NCI-H82 (cell line): ENCODE measurements at places on chromosomes 5 and 9.

DNA sequence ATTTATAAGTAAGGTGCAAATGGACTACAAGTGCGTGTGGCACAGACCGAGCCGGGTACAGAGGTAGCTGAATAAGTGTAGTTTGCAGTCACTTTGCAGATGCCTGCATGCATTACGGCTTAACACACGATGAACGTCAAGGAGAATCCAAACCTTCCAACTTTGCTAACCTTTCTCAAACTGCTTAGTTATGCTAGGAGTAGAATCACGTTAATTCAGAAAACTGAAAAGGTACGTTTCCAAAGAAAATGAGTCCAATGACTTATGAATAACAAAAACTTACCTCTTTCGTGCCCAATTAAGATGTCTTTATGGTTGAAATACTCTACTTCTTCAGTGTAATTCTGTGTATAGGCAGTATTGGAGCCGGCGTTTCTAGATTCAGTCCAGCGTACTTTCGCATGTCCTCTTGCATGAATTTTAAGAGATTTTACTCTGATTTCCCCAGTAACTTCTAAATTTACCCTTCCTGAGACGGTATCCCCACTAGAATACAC is 539 bp downstream of the ARRDC3 start:
- DNase-seq = peak; percentile 73

- DNase-seq = peak; percentile 95
These were observed 25.9 kb upstream of the UNC5A start for GRCh38 chr5:176784218-176785165.

DNA sequence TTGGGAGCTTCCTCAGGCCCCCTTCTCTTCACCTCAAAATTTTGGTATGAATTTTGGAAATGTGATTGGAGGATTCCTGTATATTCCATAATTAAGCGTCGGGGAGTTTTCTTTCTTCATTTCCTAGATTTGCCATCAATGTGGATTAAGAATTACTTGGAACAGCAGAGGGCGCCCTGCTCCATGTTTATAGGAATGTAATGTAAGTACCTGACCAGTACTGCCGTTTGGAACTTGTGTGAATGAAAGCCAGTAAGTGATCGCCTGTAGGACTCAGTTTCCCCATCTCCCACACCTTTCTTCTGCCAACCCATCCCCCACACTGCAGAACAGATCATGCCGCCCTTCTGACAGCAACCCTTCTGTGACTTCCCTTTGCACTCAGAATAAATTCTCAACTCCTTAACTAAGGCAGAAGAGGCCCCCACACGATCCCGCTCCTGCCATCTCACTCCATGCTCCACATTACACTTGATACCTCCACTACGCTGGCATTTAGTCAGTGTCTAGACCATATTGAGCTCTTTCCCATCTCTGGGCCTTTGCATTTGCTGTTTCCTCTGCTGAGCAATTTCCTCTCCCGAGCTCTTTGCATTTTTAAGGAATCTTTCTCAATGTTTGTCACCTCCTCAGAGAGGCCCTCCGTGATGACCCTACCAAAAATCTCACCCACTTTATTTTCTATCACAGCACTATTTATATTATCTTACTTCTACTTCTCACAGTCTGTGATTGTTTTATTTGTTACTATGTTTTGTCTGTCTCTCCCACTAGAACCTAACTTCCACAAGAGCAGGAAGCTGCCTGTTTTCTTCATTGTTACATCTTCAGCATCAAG is 79.5 kb upstream of the HTR4 start:
- DNase-seq = peak; percentile 86

DNA sequence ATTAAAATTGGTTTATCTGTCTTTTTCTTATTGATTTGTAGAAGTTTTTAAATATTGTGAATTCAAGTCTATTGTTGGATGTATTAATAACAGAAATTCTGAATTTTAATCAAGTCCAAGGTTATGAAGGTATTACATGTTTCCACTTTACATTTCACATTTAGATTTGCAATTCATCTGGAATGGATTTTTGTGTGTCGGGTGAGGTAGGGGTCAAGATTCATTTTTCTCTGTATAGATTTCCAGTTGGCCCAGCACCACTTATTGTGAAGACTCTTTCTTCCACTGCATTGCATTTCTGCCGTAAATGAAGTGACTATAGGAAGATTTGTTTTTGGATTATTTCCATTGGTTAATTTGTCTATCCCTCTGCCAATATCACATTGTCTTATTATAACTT is 35.5 kb upstream of the DMRT2 start:
- DNase-seq = no peak

DNA sequence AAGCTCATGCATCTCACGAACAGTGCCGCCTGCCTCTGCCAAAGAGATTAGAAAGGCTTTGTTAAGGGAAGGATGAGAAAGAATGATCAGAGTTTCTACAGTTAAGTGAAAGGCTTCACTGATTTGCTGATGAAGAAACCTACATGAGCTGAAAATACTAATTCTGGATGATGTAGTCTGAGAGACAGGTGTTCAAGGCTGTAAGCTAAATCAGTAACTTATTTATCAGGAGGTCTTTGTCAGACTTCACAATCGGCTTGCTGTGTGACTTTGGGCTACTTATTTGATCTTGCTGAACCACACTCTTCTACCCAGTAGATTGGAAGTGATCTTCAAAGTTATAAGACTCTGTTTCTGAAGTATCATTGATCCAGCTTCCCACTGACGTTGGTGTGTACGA is 264.2 kb downstream of the RAB3C start:
- DNase-seq = no peak
